ENCODE measurements at places on chromosomes 12 and 14.

DNA sequence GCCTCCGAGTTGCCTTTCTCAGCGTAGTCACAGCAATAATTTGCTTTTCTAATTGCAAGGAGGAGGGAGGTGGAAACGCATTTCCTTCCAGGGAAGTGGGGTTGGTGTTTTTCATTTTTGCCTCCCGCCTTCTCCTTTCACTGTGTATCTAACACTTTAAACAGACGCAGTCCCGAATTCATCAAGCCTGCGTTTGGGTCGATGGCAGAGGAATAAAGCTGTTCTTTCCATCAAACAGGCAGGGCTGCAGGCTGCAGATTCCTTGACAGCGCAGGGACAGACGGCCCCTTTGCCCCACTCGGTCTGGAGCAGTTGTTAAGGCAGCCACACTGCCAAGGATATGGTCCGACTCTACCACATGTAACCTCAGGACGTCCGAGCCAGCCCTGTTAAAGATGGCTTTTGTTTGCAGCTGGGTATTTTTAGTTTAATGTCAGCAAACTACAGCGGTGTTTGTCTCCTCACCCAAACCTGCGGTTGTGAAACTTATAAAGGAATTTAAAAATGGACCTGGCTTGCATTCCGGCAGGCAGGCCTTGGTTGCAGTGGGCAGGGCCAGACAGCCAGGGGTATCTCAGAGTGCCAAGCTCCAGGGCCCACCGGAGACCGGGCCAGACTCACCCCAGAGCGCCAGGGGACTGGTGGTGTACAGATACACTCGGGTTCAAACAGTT, 2.1 kb downstream of the CHST11 start:
- no peak for DNase-seq

DNA sequence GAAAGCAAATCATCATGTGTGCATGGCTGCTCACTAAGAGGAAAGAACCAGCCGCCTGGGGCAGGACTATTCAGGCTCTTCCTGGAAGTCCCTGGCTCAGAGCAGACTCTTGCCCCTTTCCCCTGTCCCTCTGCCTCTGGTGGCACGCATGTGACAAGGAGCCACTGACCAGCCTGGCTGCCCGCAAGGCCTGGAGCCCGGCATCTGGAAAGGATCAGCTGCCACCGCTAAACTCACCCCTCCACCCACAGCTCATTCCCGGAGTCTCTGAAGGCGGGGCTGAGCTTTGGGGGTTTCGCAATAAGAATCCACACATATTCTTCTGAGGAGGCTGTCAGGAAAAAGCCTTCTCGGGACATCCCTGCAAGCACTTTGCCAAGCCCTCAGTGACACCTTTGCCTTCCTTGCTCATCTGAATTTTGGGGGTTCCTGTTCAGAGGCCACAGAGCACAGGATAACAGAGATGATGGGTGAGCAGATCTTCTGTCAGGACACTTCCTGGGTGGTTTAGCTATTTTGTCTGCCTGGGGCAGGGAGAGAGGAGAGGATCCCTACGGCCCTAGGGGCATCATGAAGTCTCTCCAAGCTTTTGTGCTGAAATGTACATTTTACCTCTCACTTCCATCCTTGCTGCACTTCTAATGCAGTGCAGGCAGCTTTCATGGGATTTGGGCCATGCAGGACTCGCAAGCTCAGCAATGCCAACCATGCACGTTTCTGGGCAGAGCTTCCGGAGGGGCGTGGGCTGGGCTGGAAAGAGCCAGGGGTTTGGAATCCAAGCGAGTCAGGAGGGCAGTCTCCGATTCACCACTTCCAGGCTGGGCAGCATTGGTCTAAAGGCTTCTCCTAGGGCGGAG, 124.8 kb upstream of the MAP1LC3B2 start:
- DNase-seq, result no peak

GRCh38 chr12:115683240-115683780, 594.2 kb downstream of the MED13L start:
- no peak for DNase-seq

GRCh38 chr12:68189821-68190242, 30.3 kb upstream of the IFNG start:
- DNase-seq, result no peak

GRCh38 chr12:106527356-106527755, 55.4 kb upstream of the RFX4 start:
- no peak for DNase-seq

DNA sequence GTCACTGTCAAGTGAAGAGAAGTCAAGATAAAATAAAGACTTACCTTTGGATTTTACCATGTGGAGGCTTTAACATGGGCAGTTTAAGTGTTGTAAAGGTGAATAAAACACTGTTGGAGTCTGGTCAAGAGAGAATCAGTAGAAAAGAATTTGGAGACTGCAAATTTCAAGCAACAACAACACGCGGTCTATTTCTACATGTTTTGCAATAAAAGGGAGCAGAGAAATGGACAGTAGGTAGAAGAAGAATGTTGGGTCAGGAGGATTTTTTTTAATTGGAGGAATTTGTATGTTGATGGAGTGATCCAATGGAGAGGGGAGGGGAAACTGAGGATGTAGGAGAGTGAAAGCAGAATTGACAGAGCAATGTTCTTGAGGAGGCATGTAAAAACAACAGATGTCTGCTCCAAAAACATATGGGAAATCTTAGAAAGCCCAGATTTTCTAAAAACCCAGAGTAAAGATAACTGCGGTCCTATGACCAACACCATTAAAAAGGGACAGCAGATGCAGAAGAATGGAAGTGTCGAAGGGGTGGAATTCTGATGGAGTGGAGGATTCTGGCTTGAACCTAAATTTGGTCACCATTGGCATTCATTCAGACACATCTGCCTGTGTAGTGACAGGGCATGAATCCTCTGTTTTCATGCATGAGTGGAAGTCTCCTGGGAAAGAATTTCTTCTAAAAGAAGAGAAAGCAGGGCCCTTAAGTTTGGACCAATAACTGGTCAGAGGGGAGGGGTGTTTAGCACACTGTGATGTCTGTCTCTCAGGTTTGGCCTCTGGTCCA, 68.0 kb upstream of the OSBPL8 start:
- no peak for DNase-seq

DNA sequence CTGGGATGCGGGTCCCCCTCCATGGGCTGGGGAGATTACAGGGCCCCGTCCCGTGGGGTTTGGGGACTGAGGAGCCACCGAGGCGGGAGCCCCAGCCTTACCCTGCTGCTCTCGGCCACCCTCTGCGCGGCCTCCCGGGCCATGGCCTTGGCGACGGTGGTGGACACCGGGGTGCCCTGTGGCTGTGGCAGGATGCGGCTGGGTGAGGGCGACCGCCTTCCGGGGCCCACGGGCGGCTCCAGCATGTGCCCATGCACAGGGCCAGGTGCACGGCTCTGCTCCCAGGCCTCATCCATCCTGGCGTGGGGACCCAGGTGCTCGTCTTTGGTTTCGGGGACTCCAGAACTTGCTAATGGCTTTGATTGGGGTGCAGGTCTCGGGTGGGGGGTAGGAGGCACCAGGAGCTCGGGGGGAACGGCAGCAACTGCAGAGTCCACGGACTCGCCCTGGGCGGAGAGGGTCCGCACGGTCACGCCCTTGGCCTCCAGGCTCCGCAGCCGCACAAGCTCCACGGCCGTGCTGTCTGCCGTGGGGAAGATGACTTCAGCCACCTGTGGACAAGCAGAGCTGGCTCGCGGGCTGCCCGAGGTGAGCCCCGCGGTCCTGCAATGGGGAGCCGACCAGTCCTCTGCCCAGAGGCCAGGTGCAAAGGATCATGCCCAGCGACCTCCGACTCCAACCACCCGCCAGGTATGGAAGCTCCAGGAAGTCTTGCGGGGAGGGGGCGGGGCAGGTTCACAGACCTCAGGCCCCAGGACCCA, 99.2 kb downstream of the PIWIL1 start:
- no peak for DNase-seq

DNA sequence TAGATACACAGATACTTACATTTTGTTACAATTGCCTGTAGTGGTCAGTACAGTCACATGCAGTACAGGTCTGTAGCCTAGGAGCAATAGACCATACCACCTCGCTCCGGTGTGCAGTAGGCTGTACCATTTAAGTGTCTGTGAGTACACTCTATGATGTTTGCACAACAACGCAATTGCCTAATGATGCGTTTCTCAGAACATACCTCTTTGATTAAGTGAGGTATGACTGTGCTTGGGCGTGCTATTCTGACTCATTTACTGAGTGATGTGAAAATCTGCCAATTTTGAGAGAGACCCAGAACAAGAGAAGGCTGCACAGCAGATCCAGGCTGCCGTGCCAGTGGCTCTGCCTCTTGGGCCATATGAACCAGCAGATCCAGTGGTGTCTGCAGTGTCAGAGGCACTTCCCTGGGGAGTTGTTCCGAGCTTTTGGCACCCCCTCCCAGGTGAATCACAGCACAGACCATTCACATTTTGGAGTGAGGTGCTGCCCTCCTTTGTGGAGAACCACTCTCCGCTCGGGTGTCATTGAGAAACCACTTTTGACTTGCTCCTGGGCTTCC, 20.4 kb downstream of the DLK1 start:
- DNase-seq, result no peak

GRCh38 chr14:99078426-99078825, 193.6 kb downstream of the BCL11B start:
- no peak for DNase-seq

- no peak for DNase-seq
These were observed 211.1 kb downstream of the GLT1D1 start for GRCh38 chr12:129064209-129064855.

DNA sequence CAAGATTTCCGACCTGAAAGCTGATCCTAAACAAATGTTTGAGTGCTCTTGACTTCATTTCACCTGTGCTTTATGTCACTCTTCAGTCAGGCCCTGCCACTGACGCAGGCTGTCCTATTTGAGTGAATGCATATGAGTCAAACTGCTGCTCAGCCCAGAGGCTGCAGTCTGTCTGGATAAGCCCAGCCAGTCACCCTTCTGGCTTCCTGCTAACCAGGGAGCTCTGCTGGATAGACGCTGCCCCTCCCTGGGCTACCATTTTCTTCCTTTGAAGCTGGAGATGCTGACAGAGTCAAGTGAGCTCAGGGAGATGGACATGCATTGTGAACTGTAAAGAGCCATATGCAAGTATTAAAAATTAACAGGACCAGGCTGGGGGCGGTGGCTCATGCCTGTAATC, 5.1 kb upstream of the TUNAR start:
- no peak for DNase-seq

DNA sequence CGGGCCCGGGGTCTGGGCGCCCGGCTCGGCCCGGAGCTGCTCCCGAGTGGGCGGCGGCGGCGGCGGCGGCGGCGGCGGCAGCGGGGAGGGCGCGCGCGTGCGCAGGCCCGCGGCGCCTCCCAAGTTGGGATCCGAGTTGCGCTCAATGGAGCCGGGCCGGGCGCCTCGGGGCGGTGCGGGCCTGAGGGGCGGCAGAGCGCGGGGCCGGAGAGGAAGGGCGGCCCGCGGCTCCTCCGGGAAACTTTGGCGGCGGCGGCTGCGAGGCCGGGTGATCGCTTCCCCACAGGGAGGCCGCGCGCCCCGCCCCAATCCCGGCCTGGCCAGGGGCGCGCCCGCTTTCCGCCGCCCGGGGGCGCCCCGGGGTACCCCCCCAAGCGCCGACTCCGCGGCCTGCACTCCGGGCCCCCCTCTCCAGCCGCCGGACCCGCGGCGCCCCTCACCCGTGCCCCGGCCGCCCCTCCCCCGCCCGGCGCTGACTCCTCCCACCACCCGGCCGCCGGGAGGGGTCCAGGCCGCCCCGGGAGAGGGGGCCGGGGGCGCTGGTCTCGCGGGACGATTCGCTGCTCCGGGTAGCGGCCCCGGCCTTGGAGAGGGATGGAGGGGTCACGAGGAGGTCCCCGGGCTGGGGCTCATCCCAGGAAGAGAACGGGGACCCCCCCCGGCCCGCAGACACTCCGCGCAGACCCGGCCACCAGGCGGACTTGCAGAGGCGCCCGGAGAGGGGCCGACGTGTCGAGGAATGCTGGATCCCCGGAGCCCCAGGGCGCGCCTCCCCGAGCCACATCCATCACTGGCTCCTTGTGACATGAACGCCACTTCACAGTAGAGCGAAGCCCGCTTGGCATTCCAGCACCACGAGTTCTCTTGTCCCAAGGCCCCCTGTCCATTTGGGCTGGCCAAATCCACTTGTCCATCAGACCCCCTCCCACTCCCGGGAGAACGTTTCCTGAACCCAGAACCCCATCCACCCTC, at the start of gene RILPL1:
Gene RILPL1 (minus strand): TSS at position 48 of the 972 bp plus-strand sequence. CDS start 237 bp downstream, outside the sequence.
- DNase-seq, result peak; percentile 71

DNA sequence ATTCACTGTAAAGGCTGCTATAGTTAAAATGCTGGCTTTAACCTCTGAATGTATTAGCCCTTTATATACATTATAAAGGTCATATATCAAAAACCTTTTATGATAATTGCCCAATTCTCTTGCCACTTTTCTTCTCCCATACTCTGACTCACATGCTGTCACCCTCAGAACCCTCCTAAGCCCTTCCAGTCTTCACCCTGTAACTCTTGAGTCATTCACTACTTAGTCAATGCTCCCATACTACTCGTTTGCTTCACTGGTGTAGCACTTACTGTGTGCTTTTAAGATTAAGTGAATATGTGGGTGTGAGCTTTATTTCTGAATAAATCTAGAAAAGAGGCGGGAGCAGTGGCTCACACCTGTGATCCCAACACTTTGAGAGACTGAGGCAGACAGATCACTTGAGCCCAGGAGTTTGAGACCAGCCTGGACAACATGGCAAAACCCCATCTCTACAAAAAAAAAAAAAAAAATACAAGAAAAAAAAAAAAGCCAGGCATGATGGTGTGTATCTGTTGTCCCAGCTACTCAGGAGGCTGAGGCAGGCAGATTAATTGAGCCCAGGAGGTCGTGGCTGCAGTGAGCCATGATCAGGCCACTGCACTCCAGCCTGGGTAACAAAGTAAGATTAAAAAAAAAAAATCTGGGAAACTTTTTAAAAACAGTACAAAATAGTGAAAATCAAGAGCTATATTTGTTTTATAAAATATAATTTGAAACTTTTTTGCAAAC, 37.6 kb downstream of the SPATA7 start:
- DNase-seq, result no peak

- no peak for DNase-seq
These were observed 433.8 kb upstream of the DCN start for GRCh38 chr12:91616416-91616815.

DNA sequence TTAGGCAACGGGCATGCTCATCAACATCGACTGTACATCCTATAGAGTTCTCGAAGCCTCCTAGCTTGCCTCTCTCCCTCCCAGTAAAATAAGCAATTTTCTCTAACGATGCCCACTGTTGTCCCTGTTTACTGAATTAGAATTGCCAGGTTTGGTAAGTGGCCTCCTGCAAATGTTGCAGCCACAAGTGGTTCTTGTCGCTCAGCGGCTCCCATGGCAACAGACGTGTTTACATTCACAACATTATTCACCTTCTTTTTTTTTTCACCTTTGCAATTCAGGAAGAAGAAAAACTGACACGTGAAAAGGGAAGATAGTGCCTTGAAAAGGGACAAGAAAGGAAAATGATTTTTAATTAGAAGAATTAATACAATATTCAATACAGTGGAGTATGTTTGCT, 100.9 kb upstream of the PKP2 start:
- no peak for DNase-seq

DNA sequence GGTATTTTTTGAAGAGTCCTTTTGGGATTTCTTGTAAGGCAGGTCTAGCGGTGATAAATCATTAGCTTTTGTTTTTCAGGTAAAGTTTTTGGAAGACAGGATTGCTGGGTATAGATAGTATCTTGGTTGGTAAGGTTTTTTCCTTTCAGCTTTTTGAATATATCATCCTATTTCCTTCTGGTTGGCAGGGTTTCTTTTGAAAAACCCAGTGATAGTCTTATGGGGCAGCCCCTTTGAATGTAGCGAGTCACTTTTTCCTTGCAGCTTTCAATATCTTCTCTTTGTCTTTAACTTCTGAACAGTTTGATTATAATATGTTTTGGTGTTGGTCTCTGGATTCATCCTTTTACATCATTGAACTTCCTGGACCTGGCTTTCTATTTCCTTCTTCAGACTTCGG, 20.2 kb downstream of the TMX1 start:
- DNase-seq, result no peak

Measured in GM19239 (cell line).